ENCODE measurements at places on chromosomes 12 and 14.

- no peak for DNase-seq
Measured at GRCh38 chr12:66713984-66714383, 35.1 kb upstream of the GRIP1 start.

- DNase-seq, result no peak
Measured at GRCh38 chr14:75277815-75278421, 710 bp upstream of the FOS start.

DNA sequence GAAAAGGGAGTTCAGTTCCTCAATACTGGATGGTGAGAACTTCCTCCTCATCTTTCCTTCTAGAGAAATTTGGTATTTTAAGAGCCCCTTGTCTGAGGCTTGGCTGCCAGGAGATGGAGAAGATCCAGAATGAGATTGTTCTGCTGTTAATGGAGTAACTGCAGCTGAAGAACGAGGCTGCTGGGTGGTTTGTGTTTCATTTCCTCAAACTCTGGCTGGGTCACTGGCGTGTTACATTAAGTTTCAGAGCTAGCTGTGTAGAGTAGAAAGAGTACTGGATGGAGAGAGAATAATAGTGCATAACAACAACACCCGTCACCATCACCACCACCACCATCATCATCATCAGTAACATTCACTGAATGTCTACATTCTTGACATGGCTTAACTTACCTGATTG, 325.0 kb upstream of the TBX3 start:
- no peak for DNase-seq

DNA sequence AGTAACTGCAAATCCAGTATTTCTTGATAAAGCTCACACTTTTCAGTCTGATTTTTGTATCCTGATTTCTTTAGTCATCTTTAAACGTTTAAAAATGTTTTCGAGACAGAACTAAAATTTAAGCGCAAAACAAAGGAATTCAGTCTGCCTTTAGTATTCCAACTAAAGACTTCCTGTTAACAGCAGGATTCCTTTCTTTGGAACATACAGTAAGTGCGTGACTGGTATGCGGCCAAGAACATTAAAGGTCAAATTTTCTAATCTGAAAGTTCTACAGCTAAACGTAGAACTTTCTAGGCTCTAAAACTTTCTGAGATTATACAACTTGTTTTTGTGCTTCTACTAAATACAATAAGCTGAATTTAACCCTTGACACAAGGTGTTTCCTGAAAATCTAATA, 9.9 kb downstream of the SAV1 start:
- DNase-seq, result no peak

GRCh38 chr12:92147491-92147890, 1.8 kb upstream of the BTG1 start:
- no peak for DNase-seq

DNA sequence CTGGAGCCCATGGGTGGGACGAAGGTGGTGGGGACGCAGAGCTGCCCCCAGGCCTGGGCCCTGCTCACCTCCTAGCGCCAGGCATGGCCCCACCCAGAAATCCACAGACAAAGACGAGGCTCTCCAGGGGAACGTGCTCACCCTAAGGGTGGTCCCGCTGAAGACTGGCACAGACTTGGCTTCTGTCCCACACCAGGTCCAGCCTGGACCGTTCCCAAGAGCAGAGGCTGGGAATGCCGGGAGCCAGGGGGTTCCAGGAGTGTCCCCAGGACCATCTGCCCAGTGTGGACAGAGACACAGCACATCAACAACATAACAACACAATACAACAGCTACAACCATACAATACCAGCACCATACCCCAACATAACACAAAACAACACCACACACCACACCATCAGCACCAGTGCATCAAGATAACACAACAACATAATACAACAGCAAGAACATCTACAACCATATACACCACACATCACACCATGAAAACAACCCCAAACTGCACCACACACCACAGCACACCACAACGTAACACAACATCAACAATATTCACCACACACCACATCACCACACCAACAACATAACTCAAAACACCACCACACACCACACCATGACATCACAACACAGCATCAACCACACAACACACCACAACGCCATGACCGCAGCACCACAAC, 329.6 kb downstream of the ADGRD1 start:
- DNase-seq, result no peak

DNA sequence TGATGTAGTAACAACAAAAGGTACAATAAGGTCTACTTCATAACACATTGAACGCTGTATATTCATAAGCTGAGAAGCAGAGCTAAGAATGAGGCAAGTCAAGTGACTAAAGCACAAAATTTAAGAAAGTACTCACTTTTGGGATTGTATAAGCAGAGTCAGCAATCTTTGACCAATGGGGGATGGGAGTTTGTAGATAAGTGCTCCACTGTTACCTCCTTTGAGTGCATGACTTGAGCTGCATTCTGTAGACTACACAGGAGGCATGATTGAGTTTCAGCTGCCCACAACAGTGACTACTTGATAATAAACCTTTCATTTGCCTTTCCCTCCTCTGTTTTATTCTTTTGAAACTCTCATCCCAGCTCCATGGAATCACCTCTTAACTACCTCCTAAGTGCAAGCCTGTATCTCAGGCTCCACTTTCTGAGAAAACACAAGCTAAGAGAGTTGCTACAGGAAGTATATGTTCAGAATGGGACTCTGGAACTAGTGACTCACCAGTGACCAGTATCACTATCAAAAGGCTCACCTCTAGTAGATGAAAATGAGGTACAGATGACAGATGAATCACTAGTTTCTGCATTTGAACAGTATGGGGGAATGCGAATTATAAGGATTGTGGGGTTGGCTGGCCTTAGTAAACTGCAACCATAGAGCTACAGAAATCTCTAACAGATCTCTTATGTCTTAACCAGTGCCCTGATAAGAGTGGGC, 49.2 kb downstream of the SLC35F4 start:
- DNase-seq, result no peak

- no peak for DNase-seq
Measured at GRCh38 chr14:34336501-34336900, 125.5 kb downstream of the SPTSSA start.

Data from HL-60 (cell line).